ENCODE measurements at places on chromosomes 12 and 14. TPM values are rescaled to one million over a fixed set of nuclear protein-coding genes. Genes with fewer than 3 reads are reported as not detected.

Gene SERPINA10
- 0.03 TPM for polyA plus RNA-seq

Gene CFAP73
- 0.13 TPM for polyA plus RNA-seq

Gene AGAP2
- polyA plus RNA-seq: 8.2 TPM

Gene PRKCH
- polyA plus RNA-seq: 11.5 TPM

Gene TAS2R8
- not detected for polyA plus RNA-seq

Gene ACVRL1
- polyA plus RNA-seq: 44.9 TPM

Gene CIROP
- polyA plus RNA-seq: not detected

Gene UNC119B
- polyA plus RNA-seq: 11.8 TPM

Gene ANKRD33
- 0.10 TPM for polyA plus RNA-seq

Gene TDRD9
- 0.62 TPM for polyA plus RNA-seq

Gene FGD4
- 22.4 TPM for polyA plus RNA-seq

Gene TAS2R42
- polyA plus RNA-seq: not detected

Gene KRT5
- 0.24 TPM for polyA plus RNA-seq

Gene EPYC
- polyA plus RNA-seq: not detected

Gene EXD2
- 14.0 TPM for polyA plus RNA-seq

Gene ZFHX2
- polyA plus RNA-seq: 1.5 TPM

Gene SARNP
- 68.8 TPM for polyA plus RNA-seq

Gene AMN
- polyA plus RNA-seq: 0.16 TPM

Gene KRT6C
- polyA plus RNA-seq: not detected

Gene PSMC6
- 103 TPM for polyA plus RNA-seq

Gene SDR9C7
- 0.46 TPM for polyA plus RNA-seq

Gene MYBPC1
- polyA plus RNA-seq: 3,952 TPM

Gene GPR65
- 0.39 TPM for polyA plus RNA-seq

Gene ADAM21
- polyA plus RNA-seq: 0.32 TPM

Gene ERBB3
- 187 TPM for polyA plus RNA-seq

Gene CACNA2D4
- polyA plus RNA-seq: 2.0 TPM

Gene CD69
- polyA plus RNA-seq: 0.61 TPM

Gene RNASE7
- 0.09 TPM for polyA plus RNA-seq

Gene HPD
- polyA plus RNA-seq: 0.08 TPM

Gene P2RX2
- polyA plus RNA-seq: not detected

Gene AMDHD1
- 0.18 TPM for polyA plus RNA-seq

Gene TRPV4
- polyA plus RNA-seq: 0.75 TPM

Gene KRT81
- not detected for polyA plus RNA-seq

Gene IRAK3
- 4.4 TPM for polyA plus RNA-seq

Gene BHLHE41
- 2.6 TPM for polyA plus RNA-seq

Gene EP400
- 21.2 TPM for polyA plus RNA-seq

Gene STAC3
- polyA plus RNA-seq: 488 TPM

Gene ALX1
- not detected for polyA plus RNA-seq

Gene ARHGEF25
- polyA plus RNA-seq: 25.4 TPM

Gene MORN3
- polyA plus RNA-seq: 0.34 TPM

Gene SLC10A1
- not detected for polyA plus RNA-seq

Gene LMNTD1
- polyA plus RNA-seq: 0.16 TPM

Gene LHX5
- polyA plus RNA-seq: not detected

Gene CCDC38
- 0.62 TPM for polyA plus RNA-seq

Gene OLR1
- polyA plus RNA-seq: 0.76 TPM

Gene HHIPL1
- polyA plus RNA-seq: 1.8 TPM

Gene OR2AP1
- polyA plus RNA-seq: not detected

Gene BICDL1
- 4.9 TPM for polyA plus RNA-seq

Gene GPR132
- polyA plus RNA-seq: 1.1 TPM

Gene FLVCR2
- 11.2 TPM for polyA plus RNA-seq
